ENCODE measurements at places on chromosomes 6 and 20.

- DNase-seq: no peak
Observed at GRCh38 chr6:159098636-159099106, 53.9 kb upstream of the TAGAP start.

DNA sequence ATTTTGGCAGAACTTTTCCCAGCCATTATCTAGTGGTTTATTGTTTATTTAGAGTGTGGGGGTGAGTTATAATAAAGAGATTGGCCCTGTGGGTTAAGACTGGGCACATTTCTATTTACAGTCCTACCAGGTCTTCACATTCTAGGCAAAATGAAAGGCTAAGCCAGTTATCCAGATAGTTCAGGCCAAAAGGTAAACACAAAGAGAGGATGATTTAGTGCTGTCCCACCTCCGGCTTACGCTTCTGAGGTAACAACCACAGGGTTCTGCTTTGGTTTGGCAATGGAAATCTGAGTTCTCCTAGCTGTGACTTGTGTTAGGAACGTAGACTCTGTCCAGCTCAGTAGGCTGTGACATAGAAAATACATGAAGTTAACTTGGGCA is 50.3 kb upstream of the PTPRK start:
- no peak for DNase-seq

- no peak for DNase-seq
Observed at GRCh38 chr6:14038467-14039437, 78.8 kb upstream of the CD83 start.

GRCh38 chr6:95325916-95326315 is 251.4 kb upstream of the MANEA start:
- no peak for DNase-seq

DNA sequence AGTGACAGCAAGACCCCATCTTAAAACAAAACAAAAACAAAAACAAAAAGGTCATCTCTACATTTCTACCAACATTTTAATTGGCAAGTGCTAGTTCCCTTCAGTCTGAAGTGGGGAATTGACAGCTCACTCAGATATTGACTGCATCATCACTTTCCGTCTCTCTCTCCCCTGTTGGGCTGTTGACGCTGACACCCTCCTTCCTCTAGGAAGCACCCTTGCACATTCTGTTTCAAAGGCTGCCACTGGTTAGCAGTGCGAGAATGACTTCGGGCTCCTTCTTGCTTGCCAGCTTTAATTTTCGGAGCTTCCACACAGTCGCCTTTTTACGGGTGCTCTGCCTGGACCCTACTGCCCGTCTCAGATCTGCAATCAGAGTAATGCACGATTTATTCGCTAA is 96.6 kb upstream of the INSM1 start:
- DNase-seq: no peak

Data from stimulated activated CD4-positive, alpha-beta T cell treated with anti-CD3 and anti-CD28 coated beads, Interleukin-15, amount 100 ng/mL, for 1 hour (primary cell).